GM04503 (cell line): ENCODE measurements at places on chromosomes 12 and 14.

GRCh38 chr14:95196826-95197545, 39.7 kb upstream of the DICER1 start:
- DNase-seq: no peak

- no peak for DNase-seq
Measured at GRCh38 chr12:29212682-29213403, 63.8 kb downstream of the FAR2 start.

- no peak for DNase-seq
Measured at GRCh38 chr14:100007254-100007653, 58.0 kb upstream of the EVL start.

GRCh38 chr12:72264548-72265175, 7.5 kb upstream of the TRHDE start:
- DNase-seq: no peak

DNA sequence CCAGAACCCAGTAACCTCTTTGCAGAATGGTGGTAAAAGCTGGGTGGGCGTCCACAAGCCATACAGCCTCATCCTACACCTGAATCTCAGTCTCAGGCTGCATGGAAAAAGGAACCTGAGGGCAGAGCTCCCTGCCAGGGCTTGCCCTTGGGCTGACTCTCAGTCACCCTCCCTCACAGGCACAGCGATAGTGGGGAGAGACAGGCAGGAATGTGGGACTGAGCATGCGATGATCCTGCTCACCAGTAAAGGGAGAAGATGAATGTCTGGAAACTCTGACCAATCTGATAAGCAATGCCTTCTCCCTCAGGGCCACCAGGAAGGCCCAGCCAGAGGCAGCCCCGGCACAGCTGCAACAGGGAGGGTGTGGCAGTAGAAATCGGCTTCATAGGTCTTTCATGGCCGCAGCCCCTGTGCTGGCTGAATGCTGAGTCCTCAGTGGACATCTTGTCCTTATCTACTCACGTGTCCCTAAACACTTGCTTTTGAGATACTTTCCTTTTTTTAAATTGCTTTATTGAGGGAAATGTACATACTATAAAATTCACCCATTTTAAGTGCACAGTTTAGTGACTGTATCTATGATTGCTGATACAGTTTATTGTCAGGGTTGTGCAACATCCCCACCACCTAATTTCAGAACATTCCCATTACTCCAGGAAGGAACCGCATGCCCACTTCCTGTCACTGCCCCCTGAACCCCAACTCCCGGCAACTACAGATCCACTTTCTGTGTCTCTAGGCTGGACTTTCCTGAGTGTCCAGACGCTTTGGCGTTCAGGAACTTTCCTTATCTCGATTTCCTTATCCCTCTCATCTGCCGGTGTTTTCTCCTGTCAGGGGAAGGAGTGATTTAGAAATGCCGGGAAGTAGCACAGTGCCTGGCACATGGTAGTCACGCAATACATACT, 258.1 kb downstream of the PCNX1 start:
- DNase-seq: no peak

DNA sequence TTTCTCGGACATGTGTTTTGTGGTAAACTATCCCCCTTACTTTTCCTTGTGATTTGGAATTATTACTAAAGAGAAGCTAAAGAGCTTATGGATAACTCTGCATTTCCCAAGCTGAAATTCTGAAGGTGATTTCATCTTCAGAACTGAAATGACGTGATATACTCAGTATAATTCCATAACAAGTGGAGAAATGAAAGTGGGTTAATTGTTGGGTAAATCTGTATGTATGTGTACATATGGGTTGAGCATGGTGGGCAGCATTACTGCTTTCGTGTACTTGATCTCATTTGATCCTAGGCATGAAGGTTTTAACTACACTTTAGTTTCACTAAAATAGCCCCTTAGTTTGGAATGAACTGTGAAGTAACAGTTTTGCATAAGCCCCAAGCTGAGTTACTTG, 4.1 kb downstream of the YY1 start:
- no peak for DNase-seq

DNA sequence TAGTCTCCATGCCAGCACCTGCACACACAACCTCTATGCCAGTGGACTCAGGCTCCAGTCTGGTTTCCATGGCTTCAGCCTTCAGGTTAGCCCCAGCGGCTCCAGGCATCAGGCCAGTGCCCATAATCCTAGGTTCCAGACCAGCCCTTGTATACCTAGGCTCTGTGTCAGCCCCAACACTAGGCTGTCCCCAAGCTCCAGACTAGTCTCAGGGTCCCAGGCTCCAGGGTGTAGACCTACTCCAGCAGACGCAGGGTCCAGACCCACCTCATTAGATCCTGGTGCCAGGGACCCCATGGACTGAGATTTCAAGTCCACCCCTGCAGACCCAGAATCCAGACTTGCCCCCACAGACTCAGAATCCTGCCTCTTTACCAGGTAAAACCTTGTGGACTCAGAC, 275.9 kb downstream of the SLC16A7 start:
- no peak for DNase-seq

- no peak for DNase-seq
Measured at GRCh38 chr14:29232711-29233110, 466.1 kb downstream of the FOXG1 start.

- DNase-seq: no peak
Measured at GRCh38 chr12:84276215-84276614, 636.4 kb downstream of the SLC6A15 start.

GRCh38 chr12:79162147-79162772, 297.7 kb downstream of the SYT1 start:
- no peak for DNase-seq

DNA sequence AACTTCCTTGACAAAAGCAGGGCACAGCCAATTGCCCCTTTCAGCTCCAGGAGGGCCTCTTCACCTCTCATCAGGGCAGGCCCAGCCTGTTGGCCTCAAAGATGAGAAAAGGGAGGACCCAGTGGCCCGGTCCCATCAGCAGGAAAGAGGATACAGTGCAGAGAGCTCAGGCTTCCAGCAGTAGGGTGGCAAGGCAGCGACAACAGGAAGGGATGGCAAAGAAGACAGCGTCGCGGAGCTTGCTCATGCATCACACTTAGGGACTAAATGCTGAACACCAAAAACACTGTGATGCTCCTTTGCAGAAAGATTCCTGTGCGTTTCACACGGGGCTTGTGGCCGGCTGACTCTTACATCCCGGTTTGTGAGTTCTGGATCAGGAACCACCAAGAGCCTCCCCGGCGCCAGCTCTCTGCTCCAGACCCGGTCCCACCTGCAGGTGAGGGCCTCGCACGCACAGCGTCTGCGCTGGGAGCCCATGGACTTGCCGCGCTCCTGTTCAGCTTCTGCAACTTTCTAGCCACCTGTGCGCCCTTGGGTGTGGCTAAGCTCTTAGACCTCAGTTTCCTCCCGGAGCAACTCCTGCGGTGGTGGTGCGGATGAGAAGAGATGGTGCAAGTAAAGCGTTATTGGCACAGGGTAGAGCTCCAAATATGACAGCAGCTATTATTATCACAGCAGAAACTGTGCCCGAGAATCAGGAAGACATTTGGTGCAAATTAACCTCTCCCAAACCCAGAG, 15.3 kb upstream of the BCL7A start:
- no peak for DNase-seq

DNA sequence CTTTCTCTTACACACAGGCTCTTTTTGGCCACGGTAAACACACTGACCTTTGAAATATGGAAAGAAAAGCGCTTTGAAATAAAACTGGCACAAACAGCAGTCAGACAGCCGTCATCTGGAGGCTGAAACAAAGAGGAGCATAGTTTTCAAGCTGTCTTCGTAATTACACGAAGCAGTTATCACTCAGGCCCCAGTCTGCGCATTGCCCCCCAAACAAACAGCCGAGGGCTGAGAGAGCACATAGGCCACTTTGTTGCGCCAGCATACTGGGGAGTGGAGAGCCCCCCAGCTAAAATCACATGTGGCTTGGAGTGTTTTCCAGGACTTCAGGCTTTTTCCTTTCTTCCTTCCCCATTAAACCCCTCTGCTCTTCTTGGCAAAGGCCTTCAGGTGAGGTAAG, 142.9 kb upstream of the BTG1 start:
- no peak for DNase-seq

DNA sequence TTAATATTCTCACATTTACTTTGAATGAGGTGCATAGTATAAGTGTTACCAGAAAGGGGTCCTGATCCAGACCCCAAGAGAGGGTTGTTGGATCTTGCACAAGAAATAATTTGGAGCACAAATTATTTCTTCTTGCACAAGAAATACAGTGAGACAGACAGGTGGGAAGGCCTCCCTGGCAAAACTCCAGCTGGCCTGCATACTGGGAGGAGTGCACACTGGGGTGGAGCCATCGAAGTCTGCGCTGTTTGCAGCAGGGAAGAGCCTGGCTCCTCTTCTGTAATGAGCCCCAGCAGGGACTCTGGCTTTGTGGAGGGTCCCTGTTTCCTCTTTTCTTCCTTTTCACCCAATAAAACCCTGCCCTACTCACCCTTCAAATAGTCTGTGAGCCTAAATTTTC, 141.6 kb downstream of the GLT1D1 start:
- DNase-seq: no peak

DNA sequence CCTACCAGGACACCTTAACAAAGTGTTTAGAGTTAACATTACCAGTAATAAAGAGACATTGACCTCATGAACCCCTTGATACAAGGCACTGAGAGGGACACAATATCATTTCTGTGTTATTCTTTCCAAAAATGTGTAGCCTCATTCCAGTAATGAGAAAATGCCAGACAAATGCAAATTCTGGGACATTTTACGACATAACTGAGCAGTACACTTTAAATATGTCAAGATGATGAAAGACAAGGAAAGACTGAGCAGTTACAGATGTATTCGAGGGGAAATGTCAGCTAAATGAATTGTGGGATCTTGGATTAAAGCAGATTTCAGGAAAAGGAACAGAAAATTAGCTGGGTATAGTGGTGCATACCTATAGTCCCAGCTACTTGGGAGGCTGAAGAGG, 255.6 kb downstream of the ERC1 start:
- DNase-seq: peak; percentile 10

- no peak for DNase-seq
Measured at GRCh38 chr12:122834104-122834920, 945 bp upstream of the HIP1R start.

DNA sequence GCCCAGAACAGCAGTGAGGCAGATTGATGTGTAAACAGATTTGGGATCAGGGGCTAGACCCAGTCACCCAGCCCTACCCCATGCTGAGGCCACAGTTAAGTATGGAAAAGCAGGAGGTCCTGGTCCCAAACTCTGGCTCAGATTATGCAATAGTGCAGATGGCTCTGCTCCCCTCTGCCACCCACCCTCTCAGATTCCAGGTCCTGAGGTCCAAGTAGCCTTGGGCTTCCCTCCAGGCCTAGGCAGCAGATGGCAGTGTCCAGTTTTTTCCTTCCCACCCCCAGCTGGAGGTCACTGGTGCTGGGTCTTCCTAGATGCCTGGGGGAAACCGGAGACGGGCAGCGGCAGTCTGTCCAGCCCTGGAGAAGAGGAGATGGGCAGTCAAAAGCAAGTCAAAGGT, 2.8 kb upstream of the DHH start:
- DNase-seq: no peak

DNA sequence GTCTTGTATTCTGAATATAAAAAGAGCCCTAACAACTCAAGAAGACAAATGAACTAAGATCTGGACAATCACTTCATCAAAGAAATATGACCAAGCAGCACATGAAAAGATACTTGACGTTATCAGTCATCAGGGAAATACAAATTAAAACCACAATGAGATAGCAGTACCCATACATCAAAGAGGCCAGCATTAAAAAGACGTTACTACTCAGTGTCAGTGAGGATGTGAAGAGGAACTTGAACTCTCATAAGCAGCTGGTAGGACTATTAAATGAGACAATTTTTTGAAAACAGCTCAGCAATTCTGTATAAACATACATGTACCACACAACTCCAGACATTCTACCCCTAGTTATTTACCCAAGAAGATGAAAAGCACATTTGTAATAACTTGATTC, 55.9 kb downstream of the FERMT2 start:
- no peak for DNase-seq

GRCh38 chr14:72665259-72665658, 228.6 kb downstream of the DPF3 start:
- DNase-seq: peak; percentile 98

- DNase-seq: no peak
Measured at GRCh38 chr12:92096346-92097136, 49.1 kb downstream of the BTG1 start.

DNA sequence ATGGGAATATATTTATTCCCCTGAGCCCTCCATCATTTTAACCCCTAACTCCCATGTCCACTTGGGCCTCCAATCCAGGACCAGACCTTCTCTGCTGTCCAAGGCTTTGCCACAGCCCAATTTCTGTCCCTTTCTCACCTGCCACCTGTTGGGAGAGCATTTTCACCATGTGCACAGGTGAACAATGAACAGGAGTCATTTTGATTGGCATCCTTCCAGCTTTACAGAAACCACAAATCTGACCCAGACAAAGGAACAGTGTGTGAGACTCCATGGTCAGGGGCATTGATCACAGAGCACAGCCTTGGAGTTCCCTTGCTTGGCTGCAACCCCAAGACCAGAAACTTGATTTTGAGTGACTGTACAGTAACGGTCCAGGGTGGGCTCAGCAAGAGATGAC, 91.9 kb downstream of the CRACR2A start:
- no peak for DNase-seq

- DNase-seq: no peak
Measured at GRCh38 chr14:96617635-96618034, 115.5 kb downstream of the PAPOLA start.

- DNase-seq: no peak
Measured at GRCh38 chr12:77239617-77240016, 174.2 kb upstream of the E2F7 start.

DNA sequence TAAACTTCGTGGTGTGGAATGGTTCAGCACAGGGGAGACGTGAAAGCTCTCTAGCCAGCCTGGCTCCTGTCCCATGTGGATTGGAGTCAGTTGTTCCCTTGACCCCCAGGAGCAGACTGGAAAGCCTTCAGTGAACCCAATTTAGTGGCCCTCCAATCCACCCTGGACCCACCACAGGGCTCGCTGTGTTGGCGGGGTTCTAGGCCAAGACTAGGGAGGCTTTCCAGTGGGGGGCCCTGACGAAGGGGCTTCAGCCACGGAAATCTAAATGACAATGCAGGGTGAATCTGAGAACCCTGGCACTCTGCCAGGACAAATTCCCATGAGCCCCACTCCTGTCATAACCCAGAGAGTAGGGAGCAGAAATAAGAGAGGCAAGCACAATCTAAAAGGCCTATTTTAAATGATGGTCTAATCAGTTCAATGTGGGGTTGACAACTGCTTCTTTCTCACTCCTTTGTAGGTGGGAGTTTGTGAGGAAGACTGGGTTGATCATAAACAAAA, 110.8 kb downstream of the SLC35F4 start:
- DNase-seq: no peak

GRCh38 chr12:108667349-108667748, 33.7 kb upstream of the SELPLG start:
- no peak for DNase-seq

- DNase-seq: no peak
Measured at GRCh38 chr12:132282031-132282949, 47.1 kb downstream of the GALNT9 start.

DNA sequence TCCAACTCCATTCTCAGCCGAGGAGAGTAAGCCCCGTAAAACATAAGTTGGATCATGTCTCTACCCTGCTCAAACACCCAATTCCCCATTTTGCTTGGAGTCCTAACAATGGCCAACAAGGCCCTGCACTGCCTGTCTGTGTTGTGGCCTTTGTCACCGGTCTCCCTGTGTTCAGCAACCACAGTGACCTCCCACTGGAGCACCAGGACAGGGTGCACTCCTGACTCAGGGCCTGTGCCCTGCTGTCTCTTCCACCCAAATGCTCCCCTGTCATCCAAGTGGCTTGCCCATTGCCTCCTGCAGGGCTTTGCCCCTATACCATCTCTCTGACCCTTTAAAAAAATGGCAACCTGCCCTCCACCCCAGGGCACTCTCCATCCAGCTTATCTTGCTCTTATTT, 4.4 kb upstream of the KRT85 start:
- no peak for DNase-seq
